ENCODE measurements at places on chromosomes 2 and 18.
A peak's percentile ranks its signal among the peaks of the same experiment; 100 is the strongest.

- DNase-seq = no peak
These were observed 69.0 kb downstream of the AOX1 start for GRCh38 chr2:200654823-200655222.

- no peak for DNase-seq
These were observed 20.4 kb downstream of the VRK2 start for GRCh38 chr2:58067001-58067400.

- DNase-seq = no peak
These were observed 102.7 kb downstream of the CALCRL start for GRCh38 chr2:187345338-187345737.

- DNase-seq = peak; percentile 44
These were observed 4.1 kb downstream of the MYO1B start for GRCh38 chr2:191249156-191249813.

GRCh38 chr2:207624185-207625013 lies 795 bp downstream of the METTL21A start:
- DNase-seq = peak; percentile 67

DNA sequence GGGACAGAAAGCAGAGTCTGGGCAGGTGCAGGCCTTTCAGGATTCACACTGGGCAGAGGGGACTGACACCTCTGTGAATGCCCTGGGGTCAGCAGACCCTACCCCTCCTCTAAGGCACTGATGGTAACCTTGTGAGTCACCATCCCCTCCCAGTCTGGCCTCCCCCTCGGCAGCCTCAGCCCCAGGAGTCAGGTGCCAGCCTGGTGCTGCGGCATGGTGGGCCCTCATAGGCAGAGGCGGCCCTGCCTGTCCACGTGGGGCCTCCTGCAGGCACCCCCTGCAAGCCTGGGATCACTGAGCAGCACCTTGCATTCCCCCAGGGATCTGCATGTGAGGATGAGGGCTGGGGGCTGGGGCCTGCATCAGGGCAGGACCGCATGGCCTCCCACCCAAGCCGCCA lies 4.8 kb upstream of the GPR17 start:
- DNase-seq = no peak

- no peak for DNase-seq
These were observed 123.5 kb upstream of the ZSWIM2 start for GRCh38 chr2:186972281-186972970.

DNA sequence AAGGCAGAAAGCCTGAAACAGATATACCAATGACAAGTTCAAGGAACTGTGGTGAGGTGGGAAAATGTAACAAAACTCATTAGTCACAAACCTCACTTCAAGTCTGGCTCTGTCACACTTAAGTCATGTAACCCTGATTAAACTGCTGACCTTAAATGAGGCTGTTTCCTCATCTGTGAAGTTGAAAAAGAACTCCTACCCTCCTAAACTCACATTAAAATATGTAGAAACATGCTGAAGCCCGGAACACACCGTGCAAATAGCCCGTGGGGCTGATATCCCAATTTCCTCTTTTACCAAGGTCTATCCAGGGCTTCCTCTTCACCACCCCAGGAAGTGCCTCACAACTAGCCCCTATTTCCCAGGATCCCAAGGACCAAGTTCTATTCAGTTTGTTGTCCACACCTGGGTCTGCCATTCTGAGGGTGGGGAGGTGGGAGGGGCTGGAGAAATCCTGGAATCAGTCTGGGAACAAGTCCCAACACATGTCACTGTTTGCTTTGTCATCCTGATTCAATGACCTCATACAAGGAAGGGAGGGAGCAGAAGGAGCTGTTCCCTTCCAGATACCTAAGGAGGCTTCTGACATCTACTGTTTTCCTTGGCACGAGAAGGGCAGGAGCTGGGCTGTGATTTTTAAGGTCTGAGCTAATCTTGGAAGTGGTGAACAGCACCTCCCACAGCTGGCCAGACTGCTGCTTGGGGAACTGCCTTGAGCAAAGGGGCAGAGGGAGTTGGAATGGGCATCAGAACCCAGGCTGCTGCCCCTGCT lies 42.3 kb downstream of the SLC4A1AP start:
- peak; percentile 91 for DNase-seq

DNA sequence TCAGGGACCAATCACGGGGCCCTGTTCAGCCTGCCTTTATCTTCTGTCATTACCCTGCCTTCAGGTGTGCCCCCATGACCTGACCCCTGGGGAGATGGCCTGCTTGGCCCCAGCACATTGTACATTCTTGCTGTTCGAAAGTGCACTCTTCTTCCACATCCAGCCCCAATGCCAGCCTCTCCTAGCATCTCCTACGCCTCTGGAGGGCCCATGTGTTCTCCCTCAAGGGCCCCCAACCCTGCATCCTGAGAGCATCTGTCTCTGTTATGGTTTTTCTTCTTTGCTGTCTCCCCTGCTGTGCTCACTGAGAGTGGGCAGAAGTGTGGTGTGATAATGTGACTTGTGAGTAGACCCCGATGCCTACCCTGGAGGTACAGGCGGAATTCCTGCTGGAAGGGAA lies 41.5 kb upstream of the OTOS start:
- DNase-seq = no peak

- DNase-seq = no peak
These were observed 14.7 kb downstream of the CAPN10 start for GRCh38 chr2:240601061-240601830.

GRCh38 chr2:62895632-62896009 lies 155.0 kb upstream of the OTX1 start:
- DNase-seq = no peak

- no peak for DNase-seq
These were observed 103.1 kb downstream of the TEX51 start for GRCh38 chr2:127001751-127002150.

- DNase-seq = no peak
These were observed 231.9 kb upstream of the MGAT5 start for GRCh38 chr2:134021830-134022524.

GRCh38 chr2:83689402-83689801 lies 769.7 kb downstream of the SUCLG1 start:
- no peak for DNase-seq

DNA sequence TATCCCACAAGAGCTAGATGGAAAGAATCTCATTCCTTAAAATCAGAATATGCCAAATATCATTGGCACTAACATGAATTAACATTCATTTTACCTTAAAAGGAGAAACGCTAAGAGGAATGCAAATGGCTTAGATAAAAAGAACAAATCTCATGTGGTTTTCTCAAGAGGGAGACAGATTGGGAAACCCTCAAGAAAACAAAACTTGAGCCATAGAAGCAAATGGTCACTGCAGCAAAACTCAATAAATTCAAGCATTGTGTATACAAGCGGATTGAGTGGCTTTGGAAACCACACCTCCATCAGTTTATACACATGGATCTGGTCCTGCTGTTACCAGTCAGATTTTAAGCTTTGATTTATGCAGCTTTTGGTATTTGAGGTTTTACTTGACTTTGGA lies 1331.8 kb upstream of the ZEB2 start:
- peak; percentile 40 for DNase-seq

GRCh38 chr2:109406301-109406700 lies 207.5 kb downstream of the SEPTIN10 start:
- DNase-seq = no peak

DNA sequence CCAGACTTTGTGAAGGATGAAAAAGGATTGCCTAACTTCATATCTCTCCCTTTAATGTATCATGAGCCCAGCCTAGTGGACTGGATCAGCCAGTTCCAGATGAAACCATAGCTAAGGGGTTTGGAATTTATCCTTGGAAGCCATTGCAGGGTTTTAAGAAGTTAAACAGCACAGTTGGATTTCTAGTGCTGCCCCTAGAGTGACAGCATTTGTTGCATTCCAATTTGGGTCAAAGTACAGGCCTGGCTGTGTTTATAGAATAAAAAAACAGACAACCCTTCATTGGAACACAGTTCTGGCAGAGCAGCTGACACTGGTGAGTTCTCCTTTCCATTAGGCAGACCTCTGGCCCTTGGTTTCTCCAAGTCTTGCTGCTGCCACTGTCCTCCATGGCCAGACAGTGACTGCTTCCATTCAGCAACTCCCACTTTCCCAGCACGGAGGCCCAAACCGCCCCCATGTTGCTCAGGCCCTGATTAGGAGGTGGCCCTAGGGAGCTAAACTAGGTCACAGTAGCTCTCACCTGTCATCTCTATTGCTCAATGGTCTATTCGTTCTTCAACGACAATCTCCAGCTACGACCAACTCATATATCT lies 8.0 kb downstream of the GPR39 start:
- DNase-seq = peak; percentile 9

DNA sequence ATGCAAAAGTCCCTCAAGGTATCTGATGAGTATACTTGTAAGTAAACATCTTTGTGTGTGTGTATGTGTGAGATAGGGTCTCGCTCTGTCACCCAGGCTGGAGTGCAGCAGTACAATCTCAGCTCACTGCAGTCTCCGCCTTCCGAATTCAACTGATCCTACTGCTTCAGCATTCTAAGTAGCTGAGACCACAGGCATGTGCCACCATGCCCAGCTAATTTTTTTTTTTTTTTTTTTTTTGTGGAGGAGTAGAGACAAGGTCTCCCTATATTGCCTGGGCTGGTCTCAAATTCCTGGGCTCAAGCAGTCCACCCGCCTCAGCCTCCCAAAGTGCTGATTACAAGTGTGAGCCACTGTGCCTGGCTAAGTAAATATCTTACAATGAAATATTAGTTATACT lies 23.2 kb downstream of the ADAM17 start:
- no peak for DNase-seq

GRCh38 chr2:96389736-96390135 lies 54.2 kb downstream of the NCAPH start:
- DNase-seq = no peak

DNA sequence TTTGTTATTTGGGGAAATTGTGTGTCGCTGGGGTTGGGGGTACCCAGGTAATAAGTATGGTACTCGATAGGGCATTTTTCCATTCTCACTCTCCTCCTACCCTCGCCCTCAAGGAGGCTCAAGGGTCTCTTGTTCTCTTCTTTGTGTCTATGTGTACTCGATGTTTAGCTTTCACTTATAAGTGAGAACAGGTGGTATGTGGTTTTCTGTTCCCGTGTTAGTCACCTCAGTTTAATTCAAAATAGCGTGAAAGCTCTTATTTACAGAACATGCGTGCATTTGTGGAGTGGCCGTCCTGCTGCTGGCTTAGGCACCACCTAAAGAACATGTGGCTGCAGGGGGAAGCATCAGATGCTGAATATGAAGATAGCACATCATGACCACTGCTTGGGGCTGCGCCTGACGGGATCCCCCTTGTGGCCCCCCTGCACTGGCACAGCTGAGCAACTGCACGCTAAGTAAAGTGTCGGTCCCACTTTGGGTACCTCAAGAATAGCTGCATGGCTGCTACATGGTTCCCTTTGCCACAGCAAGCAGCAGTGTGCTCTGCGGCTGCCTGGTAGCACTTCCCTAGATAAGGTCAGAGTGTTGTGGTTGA lies 569.0 kb downstream of the DCDC2C start:
- no peak for DNase-seq

GRCh38 chr18:61336766-61337165 lies 3.5 kb downstream of the CDH20 start:
- no peak for DNase-seq

DNA sequence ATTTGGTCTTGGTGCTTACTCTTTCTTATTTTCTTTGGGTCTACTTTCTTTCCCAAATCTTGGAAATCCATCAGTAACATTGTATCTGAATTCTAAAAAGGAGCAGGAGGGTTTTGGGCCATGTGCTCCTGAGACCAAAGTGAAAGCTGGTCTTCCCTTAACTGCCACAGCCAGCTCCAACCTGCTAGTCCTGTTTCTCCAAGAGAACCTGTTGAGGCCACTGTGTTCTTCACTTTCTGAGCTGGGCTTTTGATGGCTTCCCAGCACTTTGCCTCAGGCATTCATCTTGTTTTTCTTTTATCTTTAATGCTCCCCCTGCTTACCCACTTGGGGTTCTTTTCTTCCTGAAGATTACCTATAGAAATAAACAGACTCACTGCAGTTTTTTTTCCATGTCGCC lies 53.3 kb downstream of the ARHGAP28 start:
- DNase-seq = no peak

DNA sequence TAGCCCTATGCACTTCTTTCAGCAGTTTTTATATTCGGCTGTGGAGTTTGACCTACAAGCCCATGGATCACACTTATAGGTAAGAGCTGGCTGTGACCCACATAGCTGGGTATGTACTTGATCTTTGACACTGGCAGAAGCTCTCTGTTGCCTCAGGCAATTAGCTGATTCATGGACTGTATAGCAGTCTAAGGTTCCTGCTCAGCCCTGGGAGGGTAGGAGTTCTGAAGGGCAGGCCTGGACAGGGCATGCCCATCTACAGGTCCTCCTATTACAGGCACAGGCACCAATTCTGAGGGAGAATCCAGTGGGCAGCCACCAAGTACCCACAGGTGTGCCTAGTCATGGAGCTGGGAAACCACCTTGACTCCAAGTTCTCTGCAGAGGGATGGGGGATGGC lies 301.8 kb upstream of the GALNT5 start:
- DNase-seq = no peak

- no peak for DNase-seq
These were observed 532.1 kb downstream of the SOX11 start for GRCh38 chr2:6224267-6224666.

- DNase-seq = no peak
These were observed 15.2 kb upstream of the CCDC74B start for GRCh38 chr2:130160131-130160530.

- DNase-seq = no peak
These were observed 18.4 kb downstream of the PREPL start for GRCh38 chr2:44342854-44343253.

DNA sequence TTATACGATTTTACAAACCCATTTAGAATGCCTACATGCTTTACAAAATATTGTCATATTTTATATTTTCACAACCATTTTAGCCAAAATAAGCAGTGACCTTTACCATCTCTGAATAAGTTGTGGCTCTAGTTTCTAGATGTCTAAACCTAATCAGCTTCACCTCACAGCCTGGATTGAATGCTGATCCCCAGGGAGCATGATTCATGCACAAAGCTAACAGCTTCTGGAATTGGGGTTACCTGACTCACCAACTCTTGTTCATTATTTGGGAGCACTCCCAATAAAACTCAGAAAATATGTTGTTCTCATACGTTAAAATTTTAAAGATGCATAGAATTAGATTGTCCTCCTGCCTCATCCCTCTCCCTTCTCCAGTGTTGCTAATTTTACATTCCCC lies 611.7 kb upstream of the NETO1 start:
- peak; percentile 58 for DNase-seq

DNA sequence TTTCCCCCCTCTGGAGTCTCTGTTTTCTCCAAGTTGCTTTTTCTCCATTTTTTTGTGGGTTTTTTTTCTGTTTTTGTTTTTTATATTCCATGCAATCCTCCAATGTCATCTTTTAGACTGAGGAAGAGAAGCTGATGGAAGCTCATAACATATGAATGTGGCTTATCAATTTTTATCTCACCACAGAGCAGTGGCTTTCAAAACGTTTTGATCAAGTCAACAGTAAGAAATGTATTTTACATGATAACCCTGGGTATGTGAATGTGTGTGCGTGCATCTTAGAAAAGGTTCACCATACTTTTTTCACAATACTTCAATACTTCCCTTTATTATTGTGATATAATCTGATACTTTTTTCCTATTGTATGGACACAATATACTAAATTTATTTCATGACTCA lies 64.6 kb upstream of the CDCA7 start:
- no peak for DNase-seq

- peak; percentile 74 for DNase-seq
These were observed 57.9 kb downstream of the SLC66A3 start for GRCh38 chr2:11213090-11213638.

- DNase-seq = no peak
These were observed at the start of gene IMPA2 for GRCh38 chr18:11981192-11981542. Gene IMPA2 (plus strand): TSS chr18:11981507. CDS start chr18:11981670, 163 bp downstream.
